ENCODE measurements at places on chromosomes 7 and 10.

- DNase-seq = peak; percentile 79
Observed at GRCh38 chr10:86757113-86757972, 924 bp downstream of the BMPR1A start.

DNA sequence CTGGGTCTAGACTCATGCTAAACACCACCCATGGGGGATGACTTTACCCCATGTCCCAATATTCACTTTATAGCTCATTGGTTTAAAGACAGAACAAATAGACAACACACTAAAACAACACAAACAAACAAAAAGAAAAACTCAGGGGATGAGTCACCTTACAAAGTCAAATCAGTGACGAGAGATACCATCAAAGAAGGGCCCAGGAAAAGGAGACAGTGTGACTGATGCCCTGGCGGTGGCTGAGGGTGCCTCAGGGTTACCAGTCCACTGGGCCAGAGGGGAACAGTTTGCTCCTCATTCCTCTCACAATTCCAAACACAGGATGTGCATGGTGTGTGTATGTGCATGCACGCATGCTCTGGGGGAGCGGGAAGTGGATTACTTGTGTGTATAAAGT, 171.3 kb upstream of the PRKCQ start:
- no peak for DNase-seq

DNA sequence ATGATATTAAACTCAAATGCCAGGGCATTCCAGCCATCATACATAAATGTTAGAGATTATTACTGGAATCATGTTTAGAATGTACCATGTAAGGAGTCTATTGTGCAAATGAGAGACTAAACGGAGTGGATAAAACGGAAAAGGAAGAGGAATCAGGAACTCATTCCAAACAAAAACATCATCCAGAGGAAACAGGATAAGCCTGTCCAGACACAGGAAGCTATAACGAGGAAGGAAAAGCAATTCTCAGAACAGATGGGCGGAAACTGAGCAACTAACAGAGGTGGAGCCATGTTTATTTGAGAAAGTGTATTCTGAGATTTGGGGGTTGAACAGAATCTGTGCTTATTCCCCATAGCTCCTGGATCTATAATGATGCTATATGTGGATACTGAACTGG, 52.3 kb upstream of the TRIM24 start:
- DNase-seq = no peak

- DNase-seq = no peak
Observed at GRCh38 chr10:78616125-78616695, 452.6 kb upstream of the ZMIZ1 start.

DNA sequence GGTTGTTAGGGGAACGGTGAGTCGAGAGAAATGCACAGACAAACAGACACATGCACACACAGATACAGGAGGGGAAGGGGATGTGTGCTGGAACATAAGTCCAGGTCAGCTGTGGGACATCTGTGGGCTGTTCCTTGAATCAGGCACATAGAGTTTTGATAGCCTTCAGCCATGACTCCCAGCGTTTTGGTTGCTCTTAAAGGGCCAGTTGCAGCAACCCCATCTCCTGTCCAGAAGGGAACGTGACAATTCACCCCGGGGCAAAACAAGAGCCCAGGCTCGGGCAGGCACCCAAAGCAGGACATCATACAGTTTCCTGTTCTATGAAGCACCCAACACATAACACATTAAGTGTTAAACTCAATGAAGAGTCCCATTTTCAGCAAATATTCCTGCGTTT, 9.6 kb downstream of the INSYN2A start:
- DNase-seq = no peak

GRCh38 chr7:130276796-130277762, 10.4 kb downstream of the CPA2 start:
- DNase-seq = no peak

GRCh38 chr10:14396411-14397048, 65.8 kb upstream of the FRMD4A start:
- DNase-seq = no peak

- no peak for DNase-seq
Observed at GRCh38 chr7:94177441-94177840, 173.3 kb upstream of the BET1 start.

DNA sequence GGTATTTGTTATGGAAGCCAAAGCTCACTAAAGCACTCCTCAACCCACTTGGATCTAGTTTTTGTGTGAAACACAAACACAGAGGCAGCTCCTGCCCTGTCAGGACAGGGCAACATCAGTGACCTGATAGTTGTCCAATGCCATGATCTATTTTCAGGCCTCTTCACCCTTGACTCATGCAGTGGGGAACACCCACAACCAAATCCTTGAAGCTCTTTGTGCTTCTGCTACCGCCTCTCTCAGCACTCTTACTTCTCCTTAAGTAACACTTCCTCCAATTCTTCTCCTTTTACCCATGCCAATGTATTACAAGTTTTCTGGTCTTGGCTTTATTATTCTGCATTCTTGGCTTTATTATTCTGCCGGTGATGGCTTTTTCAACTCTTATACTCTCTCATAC, 425.3 kb downstream of the INHBA start:
- DNase-seq = no peak

DNA sequence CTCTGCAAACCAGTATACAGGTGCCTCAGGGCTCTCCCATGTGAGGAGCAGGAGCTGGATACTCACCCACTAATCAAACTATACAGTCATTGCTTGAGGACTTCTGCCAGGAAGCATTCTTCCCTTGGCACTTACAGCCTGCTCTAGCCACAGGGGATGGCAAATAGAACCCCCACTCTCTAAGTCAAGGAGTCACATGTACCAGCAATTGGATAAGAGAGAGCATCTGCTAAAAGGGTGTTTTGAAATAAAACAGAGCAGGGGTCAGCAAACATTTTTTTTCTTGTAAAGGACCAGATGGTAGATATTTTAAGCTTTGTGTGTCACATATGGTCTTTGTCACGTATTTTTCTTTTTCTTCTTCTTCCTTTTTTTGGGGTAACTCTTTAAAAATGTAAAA, 865.2 kb upstream of the GHITM start:
- DNase-seq = no peak

- no peak for DNase-seq
Observed at GRCh38 chr7:50305583-50306493, 1.3 kb downstream of the IKZF1 start.

DNA sequence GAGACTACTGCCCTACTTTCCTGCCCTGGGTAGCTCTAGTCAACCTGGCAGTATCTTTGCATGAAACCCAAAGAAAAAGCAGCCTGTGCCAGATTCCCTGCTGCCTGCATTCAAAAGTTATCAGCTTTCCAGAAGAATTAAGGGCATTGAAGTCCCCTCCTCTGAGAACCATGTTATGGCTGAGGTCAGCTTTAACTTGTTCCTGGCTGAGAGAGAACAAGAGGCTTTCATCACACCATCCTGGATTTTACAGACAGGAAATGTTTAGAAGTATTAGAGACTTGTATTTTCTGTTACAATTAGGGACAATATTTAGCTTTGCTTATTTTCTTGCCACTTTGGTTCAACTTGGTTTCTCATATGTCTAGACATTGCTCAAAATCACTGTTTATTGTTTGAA, 238.8 kb downstream of the ARL4A start:
- no peak for DNase-seq

DNA sequence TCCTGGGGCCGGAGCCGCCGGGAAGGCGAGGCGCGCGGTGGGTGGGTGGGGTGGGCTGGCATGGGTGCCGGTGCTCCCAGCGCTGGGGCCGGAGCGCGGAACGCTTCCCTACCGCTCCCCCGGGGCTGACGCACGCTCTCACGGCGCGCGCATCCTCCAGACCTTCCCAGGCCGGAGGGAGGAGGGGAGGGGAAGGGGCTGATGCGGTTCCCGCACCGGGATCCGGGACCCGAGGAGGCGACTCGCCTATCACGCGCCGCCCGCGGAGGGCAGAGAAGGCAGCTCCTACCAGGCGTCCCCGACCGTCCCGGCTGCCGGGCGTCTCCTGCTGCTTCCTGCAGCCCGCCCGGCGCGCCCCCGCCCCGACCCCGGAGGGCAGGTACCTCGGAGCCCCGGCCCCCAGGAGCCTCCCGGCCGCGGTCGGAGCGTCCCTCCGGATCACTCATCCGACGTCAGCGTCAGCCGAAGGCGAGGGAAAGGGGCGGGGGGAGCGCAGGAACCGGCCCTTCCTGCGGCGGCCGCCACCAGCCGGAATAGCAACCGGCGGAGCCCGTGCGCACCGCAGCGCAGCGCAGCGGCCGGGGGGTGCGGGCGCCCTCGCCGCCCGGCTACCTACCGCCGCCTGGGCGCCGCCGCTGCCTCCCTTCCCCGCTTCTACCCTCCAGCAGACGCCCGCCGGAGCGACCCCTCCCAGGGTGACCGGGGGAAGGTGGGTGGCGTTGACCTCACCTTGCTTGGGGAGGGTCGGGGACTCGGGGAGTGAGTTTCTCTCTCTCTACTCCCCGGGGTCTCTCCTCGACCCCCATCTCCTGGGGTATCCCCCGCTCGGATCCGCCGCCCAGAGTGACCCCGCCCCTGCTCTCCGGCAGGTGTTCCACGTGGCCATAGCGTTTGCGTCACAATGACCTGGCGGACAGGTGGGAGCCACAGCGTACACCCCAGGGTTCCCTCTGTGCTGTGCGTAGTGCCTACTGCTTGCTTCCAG, at the start of gene ICA1:
Gene ICA1 (minus strand): TSS at position 457 of the 985 bp plus-strand sequence. CDS start 26,241 bp downstream, outside the sequence.
- no peak for DNase-seq

- DNase-seq = peak; percentile 70
Observed at GRCh38 chr10:102231357-102232318, 5.5 kb downstream of the ELOVL3 start.

DNA sequence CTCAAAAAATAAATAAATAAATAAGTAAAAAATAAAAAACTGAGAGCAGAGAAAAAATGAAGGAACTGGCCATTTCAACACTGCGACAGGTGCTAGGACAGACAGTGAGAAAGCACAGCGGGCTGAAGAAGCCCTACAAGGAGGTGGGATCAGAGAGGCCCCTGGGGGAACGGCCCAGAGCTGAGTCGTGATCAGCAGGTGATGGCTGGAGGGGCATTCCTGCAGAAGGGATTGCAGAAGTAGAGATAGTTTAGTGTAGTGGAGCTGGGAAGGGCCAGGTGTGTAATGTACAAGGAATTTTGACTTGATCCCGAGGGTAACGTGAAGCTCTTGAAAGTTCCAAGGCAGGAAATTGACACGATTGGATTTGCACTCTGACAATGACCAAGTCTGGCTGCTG, 112.1 kb downstream of the CUL2 start:
- DNase-seq = no peak

DNA sequence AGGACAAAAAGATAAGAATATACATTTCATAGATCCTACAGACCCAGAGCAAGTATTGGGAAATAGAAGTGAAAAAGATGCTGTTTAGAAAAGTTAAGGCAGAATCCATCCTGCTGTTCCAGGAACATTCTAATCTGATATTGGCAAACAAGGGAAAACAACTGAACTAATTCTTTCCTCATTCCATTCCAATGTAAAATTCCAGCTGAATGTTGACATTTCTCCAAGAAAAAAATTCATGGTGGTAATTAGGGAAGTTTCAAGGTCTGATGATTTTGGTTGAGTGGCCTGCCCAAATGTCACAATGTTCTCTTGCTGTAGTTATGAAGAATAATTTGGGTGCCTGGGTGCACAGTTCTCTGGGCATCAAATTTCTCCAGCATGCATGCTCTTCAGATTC, 15.2 kb downstream of the PIP start:
- no peak for DNase-seq

DNA sequence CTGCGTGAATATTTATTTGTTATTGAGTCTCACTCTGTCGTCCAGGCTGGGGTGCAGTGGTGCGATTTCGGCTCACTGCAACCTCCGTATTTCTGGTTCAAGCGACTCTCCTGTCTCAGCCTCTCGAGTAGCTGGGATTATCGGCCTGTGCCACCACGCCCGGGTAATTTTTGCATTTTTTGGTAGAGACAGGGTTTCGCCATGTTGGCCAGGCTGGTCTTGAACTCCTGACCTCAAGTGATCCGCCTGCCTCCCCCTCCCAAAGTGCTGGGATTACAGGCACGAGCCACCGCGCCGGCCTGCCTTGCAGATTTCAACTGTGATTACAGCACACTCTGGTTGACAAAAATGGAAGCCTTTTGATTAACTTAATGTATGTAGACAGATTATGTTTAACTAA, 730.0 kb upstream of the VSTM2A start:
- no peak for DNase-seq

Measured in coronary artery (tissue), 2 donors.